ENCODE measurements at places on chromosomes 5 and 9.

GRCh38 chr9:136689108-136689460 is 1.8 kb upstream of the AGPAT2 start:
- no peak for DNase-seq

GRCh38 chr9:123645126-123645525 is 284.8 kb downstream of the DENND1A start:
- no peak for DNase-seq

DNA sequence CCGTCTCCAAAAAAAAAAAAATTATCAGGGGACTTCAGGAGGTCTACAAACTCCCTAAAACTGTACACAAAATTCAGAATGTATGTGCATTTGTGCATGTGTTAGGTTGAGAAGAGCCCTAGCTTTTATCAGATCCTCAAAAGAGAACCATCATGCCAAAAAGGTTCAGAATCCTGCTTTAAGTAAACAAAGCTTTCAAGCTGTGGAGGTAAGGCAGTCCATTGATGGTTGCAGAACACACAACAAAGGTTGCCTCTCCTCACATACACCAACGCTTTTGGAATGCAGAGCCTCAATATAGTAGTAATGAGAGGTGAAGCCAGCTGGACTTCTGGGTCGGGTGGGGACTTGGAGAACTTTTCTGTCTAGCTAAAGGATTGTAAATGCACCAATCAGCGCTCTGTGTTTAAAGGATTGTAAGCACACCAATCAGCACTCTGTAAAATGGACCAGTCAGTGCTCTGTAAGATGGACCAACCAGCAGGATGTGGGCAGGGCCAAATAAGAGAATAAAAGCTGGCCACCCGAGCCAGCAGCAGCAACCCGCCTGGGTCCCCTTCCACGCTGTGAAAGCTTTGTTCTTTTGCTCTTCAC is 57.9 kb upstream of the RNF38 start:
- DNase-seq: no peak

GRCh38 chr9:108271646-108272348 is 584.0 kb downstream of the ACTL7B start:
- no peak for DNase-seq

DNA sequence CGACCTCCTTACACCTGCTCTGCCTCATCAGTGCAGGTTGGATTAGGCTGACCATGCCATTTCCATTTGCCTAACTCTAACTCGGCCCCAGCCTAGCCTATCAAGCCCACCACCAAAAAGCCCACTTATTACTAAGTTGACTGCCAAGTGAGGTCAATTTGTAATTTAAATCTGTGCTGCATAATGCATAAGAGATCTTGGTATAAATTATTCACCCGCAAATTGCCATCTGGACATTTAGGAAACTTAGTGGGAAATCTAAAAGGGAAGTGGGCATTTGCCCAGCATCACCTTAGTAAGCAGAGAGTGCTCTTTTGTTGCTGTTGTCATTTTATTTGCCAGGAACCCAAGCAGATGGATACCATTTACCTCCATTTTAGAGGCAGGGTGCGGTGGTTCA is 143.0 kb downstream of the SPOCK1 start:
- DNase-seq: no peak

- DNase-seq: no peak
Measured at GRCh38 chr5:90438100-90438499, 28.5 kb upstream of the CETN3 start.

GRCh38 chr9:84922051-84922450 is 252.5 kb downstream of the NTRK2 start:
- no peak for DNase-seq

GRCh38 chr5:168214071-168214470 is 77.4 kb upstream of the WWC1 start:
- no peak for DNase-seq

GRCh38 chr9:113326230-113326629 is 13.8 kb downstream of the WDR31 start:
- DNase-seq: no peak

GRCh38 chr5:154470947-154471870 is 6.8 kb downstream of the HAND1 start:
- no peak for DNase-seq

- no peak for DNase-seq
Measured at GRCh38 chr5:18798058-18798457, 1163.8 kb downstream of the TAF11L14 start.
